Bone marrow (tissue), 2 donors: ENCODE measurements at places on chromosomes 1 and 21.

DNA sequence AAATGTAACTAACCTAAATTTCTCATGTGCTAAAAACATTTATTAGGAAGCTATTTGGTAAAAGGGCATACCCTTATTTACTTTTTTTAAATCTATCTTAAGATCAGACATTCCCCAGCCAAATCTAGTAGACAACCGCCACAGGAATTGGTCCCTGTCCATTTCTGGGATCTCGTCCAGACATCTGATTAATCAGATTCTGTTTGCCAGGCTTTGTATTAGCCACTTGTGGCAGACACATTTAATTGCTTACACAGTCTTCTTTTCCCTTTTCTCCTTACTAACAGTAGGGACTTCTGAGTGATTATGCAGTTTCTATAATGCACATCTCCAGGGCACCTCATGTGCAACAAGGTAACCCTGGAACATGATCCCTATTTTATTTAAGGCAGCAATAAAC is 449.0 kb upstream of the RGS18 start:
- DNase-seq = no peak

- DNase-seq = no peak
Measured at GRCh38 chr1:14987829-14988603, 165.5 kb upstream of the TMEM51 start.

- DNase-seq = no peak
Measured at GRCh38 chr1:156947818-156948525, 27.5 kb downstream of the LRRC71 start.

GRCh38 chr1:107680579-107680985 is 284.4 kb downstream of the VAV3 start:
- no peak for DNase-seq

- no peak for DNase-seq
Measured at GRCh38 chr1:46686255-46686654, 14.6 kb downstream of the TEX38 start.

DNA sequence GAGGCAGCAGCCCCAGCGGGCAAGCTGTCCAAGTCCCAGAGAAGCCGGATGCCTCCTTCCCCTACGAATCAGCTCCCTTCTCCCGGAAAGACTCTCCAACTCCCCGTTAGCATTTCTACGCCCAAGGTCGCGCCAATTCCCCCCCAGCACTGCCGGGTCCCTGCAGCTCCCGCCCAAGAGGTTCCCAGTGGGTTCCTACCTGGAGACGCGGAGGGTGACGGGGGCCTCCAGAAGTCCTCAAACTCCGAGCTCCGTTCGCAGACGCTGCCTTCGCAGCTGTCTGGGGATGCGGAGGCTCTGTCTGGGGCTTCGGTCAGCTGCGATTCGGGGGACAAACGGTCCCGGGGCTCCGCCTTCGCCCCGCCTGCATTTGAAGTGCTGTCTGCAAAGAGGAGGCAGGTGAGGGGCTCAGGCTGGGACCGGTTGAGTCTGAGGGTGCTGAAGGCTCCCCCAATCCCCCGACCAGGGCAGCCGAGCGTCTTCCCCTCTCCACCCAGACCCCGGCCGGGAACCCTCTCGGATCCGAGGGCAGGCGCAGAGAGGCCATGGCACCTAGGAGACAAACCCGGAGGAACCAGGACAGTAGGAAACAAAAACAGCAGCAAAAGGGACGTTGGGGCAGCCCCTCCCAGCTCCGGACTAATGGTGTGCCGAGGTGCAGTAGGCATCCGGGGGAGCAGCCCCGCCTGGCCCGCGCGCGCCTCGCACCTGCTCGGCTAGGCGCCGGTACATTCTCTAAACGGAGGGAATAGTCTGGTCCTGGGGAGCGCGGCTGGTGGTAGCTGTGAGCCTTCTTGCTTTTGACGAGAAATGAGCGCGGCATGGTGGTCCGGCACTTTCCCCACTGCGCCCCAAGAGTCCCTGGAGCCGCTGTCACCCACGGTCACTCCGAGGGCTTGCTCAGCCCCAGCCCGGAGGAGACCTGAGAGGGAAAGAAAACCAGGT is 3.8 kb downstream of the GFI1 start:
- DNase-seq = no peak

DNA sequence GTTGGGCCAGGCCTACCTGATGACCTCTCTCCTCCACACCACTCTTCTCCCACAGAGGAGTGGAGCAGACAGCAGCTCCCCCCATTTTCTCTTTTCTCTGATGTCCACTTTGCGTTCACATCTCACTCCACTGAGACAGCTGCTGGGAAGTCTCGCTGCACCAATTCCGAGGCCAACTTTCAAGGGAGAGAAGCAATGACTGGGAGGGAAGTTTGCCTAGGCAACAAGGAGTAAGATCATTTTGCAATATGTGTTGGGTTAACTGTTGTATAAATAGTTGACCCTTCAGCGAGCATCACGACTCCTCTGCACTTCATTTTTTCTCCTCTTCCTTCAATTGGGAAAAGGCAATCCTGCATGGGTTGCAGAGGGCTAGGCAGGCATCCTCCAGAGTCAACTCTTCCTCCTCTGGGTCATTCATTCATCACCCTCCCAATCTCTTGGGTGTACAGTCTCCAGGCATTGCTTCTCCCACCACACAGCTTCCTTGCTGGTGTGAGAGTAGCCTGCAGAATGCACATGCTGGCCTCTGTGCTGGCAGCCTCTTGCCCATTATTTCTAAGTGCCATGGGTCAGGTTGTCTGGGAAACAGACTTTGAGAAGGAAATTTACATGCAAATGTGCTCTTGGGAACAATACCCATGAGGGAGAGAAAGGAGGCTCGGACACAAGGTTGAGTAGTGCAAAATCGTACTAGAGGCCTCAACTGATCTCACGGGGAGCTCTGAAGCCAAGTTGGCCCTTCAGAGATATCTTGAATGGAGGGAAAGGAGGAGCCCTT is 75.8 kb upstream of the BCAR3 start:
- no peak for DNase-seq

- DNase-seq = no peak
Measured at GRCh38 chr1:102742426-102742825, 365.9 kb downstream of the COL11A1 start.

- no peak for DNase-seq
Measured at GRCh38 chr1:173485401-173485800, 8.3 kb downstream of the PRDX6 start.

DNA sequence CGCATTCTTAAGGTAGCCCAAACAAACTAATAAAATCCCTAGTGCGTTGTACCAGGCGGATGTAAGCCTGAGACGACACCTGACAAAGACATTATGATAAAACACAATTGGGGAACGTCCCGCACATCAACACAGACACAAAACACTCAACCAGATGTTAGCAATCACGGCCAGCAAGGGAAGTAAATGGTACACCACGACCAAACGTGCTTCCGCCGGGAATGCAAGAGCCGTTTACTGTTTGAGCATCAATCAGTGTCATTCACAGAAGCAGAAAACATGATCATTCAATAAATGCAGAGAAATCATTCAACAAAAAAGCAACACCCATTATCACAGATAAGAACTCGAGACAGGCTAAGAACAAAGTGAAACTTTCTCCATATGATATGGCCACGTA is 49.4 kb upstream of the COL18A1 start:
- no peak for DNase-seq

GRCh38 chr1:199058281-199058680 is 419.4 kb downstream of the PTPRC start:
- no peak for DNase-seq

GRCh38 chr1:58577654-58578030 is 590 bp upstream of the TACSTD2 start:
- DNase-seq = no peak

- no peak for DNase-seq
Measured at GRCh38 chr1:172451002-172451443, 7.2 kb upstream of the PIGC start.

GRCh38 chr1:43512681-43513080 is 18.0 kb upstream of the PTPRF start:
- DNase-seq = no peak

DNA sequence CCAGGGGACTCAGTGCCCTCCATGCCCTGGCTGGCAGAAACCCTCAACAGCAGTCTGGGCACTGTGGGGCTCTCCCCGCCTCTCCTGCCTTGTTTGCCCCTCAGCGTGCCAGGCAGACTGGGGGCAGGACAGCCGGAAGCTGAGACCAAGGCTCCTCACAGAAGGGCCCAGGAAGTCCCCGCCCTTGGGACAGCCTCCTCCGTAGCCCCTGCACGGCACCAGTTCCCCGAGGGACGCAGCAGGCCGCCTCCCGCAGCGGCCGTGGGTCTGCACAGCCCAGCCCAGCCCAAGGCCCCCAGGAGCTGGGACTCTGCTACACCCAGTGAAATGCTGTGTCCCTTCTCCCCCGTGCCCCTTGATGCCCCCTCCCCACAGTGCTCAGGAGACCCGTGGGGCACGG is 2.8 kb upstream of the TAS1R3 start:
- no peak for DNase-seq

- DNase-seq = no peak
Measured at GRCh38 chr1:21397813-21398188, 42.1 kb upstream of the NBPF3 start.

GRCh38 chr1:226825037-226825745 is 45.2 kb upstream of the PSEN2 start:
- DNase-seq = no peak

- DNase-seq = no peak
Measured at GRCh38 chr1:243489681-243490546, 234.1 kb downstream of the SDCCAG8 start.

DNA sequence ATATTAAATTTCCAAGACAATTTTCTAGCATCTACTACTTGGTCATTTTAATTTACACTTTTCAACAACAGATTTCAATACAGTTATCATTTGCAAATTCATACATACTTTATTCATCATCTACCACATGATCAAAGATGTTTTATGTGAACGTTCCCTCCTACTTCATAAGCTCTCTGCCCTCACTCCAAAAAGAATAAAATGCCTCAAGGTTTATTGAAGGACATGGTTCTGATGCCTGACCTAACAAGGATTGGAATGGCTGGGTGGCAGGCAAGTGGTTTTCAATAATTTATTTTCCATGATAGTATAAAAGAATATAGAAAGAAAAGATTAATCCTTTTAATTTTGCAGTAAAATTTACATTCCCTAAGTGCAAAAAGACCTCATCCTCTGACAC is 5.4 kb downstream of the CDKN2C start:
- DNase-seq = no peak

DNA sequence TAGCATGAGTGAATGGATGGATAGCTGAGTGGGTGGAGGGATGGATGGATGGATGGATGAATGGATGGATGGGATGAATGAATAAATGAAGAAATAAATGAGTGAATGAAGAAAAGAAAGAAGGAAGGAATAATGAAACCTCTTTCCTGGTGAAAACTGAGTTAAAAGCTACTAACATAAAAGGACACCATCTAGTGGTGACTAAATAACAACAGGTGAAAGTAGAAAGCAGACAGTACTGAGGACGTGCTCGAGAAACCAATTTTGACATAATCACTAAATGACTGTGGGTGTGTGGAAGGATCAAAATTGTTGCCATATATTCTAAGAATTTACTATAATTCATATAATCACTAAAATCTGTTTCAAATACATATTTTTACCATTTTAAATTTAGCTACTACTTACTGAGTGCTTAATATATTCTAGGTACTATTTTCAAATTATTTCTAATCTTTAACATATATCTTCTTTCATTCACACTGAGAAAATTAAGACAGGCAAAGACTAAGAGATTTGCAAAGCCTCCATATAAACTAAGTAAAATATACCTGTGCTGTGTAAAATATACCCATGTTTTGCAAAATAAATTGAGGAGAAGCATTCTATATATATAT is 522.9 kb downstream of the LRRIQ3 start:
- DNase-seq = no peak

- DNase-seq = no peak
Measured at GRCh38 chr21:44803651-44804050, 2.0 kb upstream of the UBE2G2 start.

GRCh38 chr1:62229932-62230331 is 35.3 kb downstream of the L1TD1 start:
- no peak for DNase-seq

- DNase-seq = no peak
Measured at GRCh38 chr21:15506086-15506485, 223.7 kb upstream of the USP25 start.

GRCh38 chr1:48760857-48761256 is 15.8 kb downstream of the BEND5 start:
- DNase-seq = no peak
